ENCODE measurements at places on chromosomes 7 and 10.

DNA sequence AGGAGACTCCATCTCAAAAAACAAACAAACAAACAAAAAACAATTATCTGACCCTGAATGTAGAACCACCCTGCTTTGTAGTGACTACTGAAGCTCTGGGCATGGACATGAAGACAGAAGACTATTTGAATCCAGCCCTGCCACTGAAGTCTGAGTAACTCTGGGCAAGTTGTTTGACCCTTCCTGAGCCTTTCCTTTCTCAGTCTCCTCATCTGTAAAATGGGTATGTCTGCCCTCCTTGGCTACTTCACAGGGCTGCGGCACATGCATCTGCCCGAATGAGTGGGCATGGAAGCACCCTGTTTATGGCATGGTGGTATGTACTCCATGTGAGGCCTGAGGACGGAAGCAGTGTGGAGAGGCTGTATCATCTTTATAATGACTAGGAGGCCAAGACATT is 22.2 kb upstream of the MALSU1 start:
- no peak for DNase-seq

GRCh38 chr10:125783408-125783807 is 7.8 kb upstream of the MMP21 start:
- DNase-seq, result no peak

- no peak for DNase-seq
Measured at GRCh38 chr10:83954193-83954799, 185.0 kb upstream of the GHITM start.

DNA sequence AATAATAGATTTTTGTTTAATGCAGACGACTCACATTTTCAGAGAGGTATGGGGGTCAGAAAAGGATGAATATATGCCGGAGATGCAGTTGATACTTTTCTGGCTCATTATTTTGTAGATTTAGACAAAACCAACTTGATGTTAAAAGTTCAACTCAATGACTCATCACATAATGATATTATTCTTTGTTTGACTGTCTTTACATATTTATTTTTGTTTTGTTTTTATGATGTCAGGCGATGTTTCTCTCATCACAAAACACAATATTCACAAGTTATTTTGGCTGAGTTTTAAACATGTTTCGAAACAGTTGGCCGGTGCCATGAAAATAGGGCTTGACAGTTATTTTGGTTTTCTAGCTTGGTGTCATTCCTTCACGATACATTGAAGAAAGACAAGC is 1.3 kb downstream of the GJD4 start:
- DNase-seq, result no peak

GRCh38 chr10:49183596-49184542 is 4.3 kb downstream of the TMEM273 start:
- no peak for DNase-seq

DNA sequence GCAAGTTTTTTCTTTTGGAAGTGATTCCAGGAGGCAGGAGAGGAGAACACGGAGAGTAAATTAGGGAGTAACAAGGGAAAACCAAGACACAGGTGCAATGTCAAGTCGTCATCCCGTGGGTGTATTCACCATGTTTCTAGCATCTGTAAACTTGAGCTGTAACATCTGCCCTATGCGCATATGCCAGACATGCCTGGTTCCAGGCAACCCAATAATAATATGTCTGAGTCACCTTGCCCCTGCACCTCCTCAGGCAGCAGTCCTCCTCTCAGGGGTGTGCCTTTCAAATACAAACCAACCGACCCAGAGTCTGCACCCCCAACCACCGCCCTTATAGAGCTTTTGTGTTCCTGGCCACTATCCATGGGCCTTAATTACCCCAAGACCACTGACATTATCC is 107.0 kb upstream of the PDE1C start:
- no peak for DNase-seq

Data from activated T-cell treated with anti-CD3 and anti-CD28 coated beads for 48 hours (primary cell).